ENCODE measurements at places on chromosomes 7 and 10. TPM values are rescaled to one million over a fixed set of nuclear protein-coding genes. Genes with fewer than 3 reads are reported as not detected.
A peak's percentile ranks its signal among the peaks of the same experiment; 100 is the strongest.

The ATAD1 gene
- total RNA-seq = 80.3 TPM

The PCLO gene
- total RNA-seq = 6.3 TPM

The FAM221A gene
- total RNA-seq = 5.5 TPM

The CTTNBP2 gene
- 4.4 TPM for total RNA-seq

The GIMAP2 gene
- 8.3 TPM for total RNA-seq

The PIP gene
- total RNA-seq = not detected

The IL6 gene
- total RNA-seq = 19.8 TPM

The TMEM139 gene
- 7.8 TPM for total RNA-seq

The TBXAS1 gene
- total RNA-seq = 15.3 TPM

The CRPPA gene
- total RNA-seq = 8.0 TPM

The ZNF485 gene
- total RNA-seq = 1.1 TPM

DNA sequence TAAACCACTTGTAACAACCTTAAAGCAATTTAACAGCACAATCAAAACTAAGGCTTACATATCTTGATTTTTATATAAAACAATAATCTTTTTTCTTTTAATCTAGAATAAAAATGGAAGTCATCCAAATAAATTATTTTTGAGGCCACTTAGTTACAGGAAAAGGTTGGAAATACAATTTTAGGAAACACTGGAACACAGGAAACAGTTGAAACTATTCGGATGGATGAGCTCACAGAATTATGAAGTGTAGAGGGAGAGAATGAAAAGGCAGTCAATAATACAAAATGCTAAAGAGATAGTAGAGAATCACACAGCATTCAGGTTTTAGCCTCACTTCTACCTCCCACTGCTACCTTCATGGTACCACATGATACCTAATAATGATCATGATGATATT lies 124.2 kb downstream of the SEMA3D start:
- no peaks in the 10 kb centered on the region for H3K27me3 ChIP-seq
- DNase-seq = no peak

- DNase-seq = no peak
- no peaks in the 10 kb centered on the region for H3K27me3 ChIP-seq
- no peak overlapping the region for H3K4me3 ChIP-seq
- peaks cover 80% of the 10 kb centered on the region for H3K36me3 ChIP-seq
- no peak overlapping the region for H3K27ac ChIP-seq
- H3K4me1 ChIP-seq = no peaks in the 10 kb centered on the region
Observed at GRCh38 chr10:3162533-3162932, 10.0 kb downstream of the PITRM1 start.

DNA sequence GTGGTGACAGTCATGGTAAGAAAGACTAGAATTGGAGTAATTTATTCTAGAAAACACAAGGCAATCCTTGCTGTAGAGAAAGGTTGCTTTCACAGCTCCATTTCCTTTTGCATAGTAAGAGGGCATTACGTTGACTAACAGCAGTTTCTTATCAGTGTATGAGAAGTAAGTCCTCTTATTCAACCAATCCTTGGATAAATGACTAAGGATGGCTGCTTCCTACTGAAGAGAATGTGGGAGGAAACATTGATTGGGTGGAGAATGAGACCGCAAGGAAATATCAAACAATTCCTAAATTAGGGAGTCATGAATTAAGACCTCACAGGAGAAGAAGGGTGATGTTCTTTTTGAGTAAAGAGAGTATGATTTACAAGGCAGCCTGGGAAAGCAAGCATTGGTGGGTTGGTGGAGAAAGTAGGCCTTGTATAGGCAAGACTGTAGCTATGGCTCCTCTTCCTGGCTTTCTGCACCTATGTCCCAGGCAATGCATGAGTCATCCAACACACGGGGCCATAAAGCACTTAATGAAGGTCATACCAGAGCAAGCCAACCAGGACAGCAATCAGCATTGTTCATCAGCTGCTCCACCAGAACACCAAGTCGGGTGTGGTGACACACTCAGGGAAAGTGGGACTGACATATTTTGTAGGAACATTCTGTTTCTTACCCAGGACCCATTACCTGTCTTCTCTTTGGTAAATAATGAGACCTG lies 5.6 kb downstream of the MGAM start:
- H3K36me3 ChIP-seq = no peaks in the 10 kb centered on the region
- H3K4me1 ChIP-seq = no peaks in the 10 kb centered on the region
- no peak overlapping the region for H3K27ac ChIP-seq
- no peak for DNase-seq
- no peaks in the 10 kb centered on the region for H3K27me3 ChIP-seq

GRCh38 chr7:155527664-155528063 lies 18.7 kb downstream of the CNPY1 start:
- peaks cover under 1% of the 10 kb centered on the region for H3K4me1 ChIP-seq
- no peak overlapping the region for H3K27ac ChIP-seq
- no peak overlapping the region for H3K4me3 ChIP-seq
- DNase-seq = no peak
- peaks cover 14% of the 10 kb centered on the region for H3K27me3 ChIP-seq

DNA sequence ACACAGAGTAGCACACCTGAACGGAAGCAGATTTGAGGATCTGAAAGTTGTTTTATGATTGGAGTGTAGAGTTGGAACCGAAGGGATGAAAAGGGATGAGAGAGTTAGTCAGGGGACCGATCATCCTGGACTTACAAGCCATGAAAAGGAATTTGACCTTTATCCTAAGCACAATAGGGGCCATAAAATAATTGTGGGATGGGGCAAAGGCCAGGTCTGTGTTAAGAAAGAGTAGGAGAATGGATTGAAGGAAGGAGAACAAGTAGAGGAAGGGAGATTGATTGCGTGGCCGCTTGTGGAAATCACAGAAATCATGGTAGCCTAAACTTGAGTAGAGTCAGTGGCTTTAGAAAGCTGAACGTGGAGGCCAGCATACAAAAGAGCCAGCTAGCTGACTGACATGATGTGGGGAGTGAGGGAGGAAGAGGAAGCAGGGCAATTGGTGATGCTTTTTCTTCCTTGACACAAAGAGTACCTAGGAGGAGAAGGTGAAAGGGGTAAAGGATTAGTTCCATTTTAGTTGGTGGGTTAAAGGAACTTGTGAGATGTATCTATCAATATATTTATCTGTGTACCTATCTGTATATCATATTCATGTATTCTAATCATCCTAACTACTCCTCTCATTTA lies 67.1 kb upstream of the RPA3 start:
- no peaks in the 10 kb centered on the region for H3K4me1 ChIP-seq
- no peak overlapping the region for H3K27ac ChIP-seq
- no peaks in the 10 kb centered on the region for H3K27me3 ChIP-seq
- no peaks in the 10 kb centered on the region for H3K36me3 ChIP-seq

DNA sequence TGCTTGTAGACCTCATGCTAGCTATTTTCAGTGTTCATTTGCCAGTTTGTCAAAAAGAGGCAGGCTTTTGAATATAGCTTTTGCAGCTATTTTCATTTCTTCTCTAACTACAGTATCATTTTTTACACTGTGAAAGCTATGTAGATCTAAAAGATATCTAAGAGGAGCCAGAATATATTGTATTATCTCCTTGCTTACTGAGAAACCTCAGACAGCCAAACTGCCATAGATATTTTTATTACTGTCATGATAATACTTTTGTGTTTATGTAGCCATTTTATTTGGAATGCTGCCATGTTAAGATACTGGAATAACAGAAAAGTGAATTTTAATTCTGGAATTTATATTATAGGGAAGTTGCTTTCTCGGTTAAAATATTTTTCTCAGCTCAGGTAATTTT lies 37.2 kb downstream of the ANKIB1 start:
- no peak overlapping the region for H3K27ac ChIP-seq
- DNase-seq = no peak
- no peaks in the 10 kb centered on the region for H3K36me3 ChIP-seq
- no peaks in the 10 kb centered on the region for H3K4me1 ChIP-seq
- H3K4me3 ChIP-seq = no peak overlapping the region
- H3K27me3 ChIP-seq = no peaks in the 10 kb centered on the region

DNA sequence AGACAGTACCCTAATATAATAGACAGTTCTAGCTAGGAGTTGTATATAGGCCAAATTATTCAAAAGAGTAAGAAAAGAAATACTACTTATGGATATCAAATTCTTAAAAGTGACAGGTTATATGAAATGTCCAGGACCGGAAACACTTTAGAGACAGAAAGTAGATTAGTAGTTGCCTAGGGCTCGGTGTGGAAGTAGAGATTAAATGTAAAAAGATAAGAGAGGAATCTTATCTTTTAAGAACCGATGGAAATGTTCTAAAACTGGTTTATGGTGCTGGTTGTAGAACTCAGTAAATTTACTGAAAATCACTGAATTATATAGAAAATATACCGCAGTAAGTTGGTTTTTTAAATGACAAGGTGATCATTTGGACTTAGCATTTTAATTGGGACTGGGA lies 147.5 kb upstream of the ASAH2 start:
- H3K27ac ChIP-seq = no peak overlapping the region
- peaks cover 42% of the 10 kb centered on the region for H3K4me1 ChIP-seq
- DNase-seq = no peak
- no peaks in the 10 kb centered on the region for H3K27me3 ChIP-seq

DNA sequence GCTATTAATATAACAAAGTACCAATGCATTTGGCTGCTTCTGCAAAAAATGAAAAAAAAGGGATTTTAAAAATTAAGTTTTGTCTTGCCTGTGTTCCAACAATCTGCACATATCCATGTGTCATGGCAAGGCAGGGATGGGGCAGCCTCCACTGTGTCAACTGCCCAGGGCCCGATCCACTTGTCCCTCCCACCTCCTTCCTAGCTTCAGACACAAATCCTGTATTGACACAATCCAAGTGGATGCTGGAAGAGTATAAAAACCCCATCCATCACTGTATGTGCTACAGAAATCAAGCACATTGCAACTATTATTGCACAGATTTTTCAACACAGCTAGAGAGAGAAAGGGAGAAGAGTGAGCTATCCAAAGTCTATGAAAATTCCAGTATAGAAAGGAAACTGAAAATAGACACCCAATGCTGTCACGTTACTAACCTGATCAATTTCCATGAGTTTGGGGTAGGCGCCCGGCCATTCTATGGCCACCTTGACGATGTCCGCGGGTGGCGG lies 106.4 kb downstream of the ELMO1 start:
- no peaks in the 10 kb centered on the region for H3K4me1 ChIP-seq

GRCh38 chr7:151726652-151727578 lies 150.0 kb downstream of the PRKAG2 start:
- no peak for DNase-seq
- H3K27ac ChIP-seq = peak overlapping the region; percentile 87
- H3K27me3 ChIP-seq = no peaks in the 10 kb centered on the region
- no peak overlapping the region for H3K4me3 ChIP-seq
- peaks cover 86% of the 10 kb centered on the region for H3K4me1 ChIP-seq
- H3K36me3 ChIP-seq = no peaks in the 10 kb centered on the region

DNA sequence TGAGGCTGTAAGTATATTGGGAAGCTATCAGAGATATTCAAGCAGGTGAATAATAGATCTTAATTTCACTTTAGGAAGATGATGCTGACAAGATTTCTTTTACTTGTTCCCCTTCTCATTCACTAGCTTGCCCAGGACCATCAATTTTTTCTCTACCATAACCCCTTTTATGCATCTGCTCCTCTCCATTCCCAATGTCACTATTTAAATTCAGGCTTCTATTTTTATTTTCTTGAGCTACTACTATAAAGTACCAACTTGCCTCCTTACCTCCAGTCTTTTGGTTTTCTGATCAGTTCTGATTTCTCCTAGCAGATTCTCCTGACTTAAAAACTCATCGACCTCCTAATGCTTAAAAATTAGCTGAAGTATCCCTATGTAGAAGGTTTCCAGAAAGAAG lies 97.7 kb upstream of the SMIM30 start:
- H3K27ac ChIP-seq = no peak overlapping the region
- no peaks in the 10 kb centered on the region for H3K36me3 ChIP-seq
- DNase-seq = no peak
- no peaks in the 10 kb centered on the region for H3K27me3 ChIP-seq
- H3K4me1 ChIP-seq = no peaks in the 10 kb centered on the region

DNA sequence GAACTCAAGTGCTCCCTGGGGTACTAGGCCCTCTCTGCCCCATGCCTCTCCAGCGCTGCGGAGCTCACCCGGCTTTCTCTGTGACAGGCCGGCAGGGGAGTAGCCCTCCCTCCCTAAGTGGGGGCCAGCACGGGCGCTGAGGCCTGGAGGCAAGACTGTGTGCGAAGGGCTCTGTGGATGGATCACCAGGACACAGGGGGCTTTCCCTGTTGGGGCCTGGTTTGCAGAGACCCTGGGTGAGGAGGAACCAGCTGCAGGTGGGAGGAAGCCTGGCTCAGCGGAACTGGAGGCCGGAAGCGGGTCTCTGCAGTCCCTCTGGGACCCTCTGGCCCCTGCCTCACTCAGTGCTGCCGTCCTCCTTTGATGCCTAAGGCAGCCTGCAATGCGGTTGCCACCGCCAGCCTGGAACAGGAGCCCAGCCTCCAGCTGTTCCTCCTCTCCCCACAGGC lies 106.0 kb downstream of the CYTH3 start:
- H3K36me3 ChIP-seq = peaks cover 28% of the 10 kb centered on the region
- H3K27ac ChIP-seq = peak overlapping the region; percentile 82
- DNase-seq = no peak
- H3K4me3 ChIP-seq = no peak overlapping the region

GRCh38 chr7:81236560-81236959 lies 317.7 kb upstream of the SEMA3C start:
- no peak for DNase-seq
- no peak overlapping the region for H3K4me3 ChIP-seq

- H3K4me3 ChIP-seq = peak overlapping the region; percentile 53
- no peaks in the 10 kb centered on the region for H3K4me1 ChIP-seq
- H3K36me3 ChIP-seq = peaks cover 10% of the 10 kb centered on the region
- no peaks in the 10 kb centered on the region for H3K27me3 ChIP-seq
- peak overlapping the region; percentile 66 for H3K27ac ChIP-seq
Observed at GRCh38 chr7:1087465-1087814, 473 bp upstream of the GPER1 start.

DNA sequence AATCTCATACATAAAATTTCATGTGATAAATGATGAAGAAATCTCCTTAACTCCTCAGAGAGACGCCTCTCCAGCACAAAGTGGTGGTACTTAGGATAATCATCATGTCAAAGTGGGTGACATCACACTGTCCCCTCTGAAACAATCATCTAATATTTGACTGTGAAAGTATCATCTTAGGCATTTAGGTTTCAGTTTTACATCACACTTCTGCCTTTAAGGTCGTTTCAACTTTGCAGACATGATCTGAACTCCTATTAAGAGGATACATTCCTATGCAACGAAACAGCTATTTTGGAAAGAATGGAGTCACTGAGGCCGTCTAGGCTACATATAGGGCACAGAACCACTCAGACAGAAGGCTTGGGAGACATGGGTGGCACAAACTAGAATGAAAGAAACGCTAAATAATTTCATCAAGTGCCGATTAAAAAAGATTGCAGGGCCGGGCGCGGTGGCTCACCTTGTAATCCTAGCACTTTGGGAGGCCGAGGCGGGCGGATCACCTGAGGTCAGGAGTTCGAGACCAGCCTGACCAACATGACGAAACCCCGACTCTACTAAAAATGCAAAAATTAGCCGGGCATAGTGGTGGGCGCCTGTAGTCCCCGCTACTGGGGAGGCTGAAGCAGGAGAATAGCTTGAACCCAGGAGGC lies 2.0 kb downstream of the VOPP1 start:
- no peaks in the 10 kb centered on the region for H3K27me3 ChIP-seq
- no peak for DNase-seq
- peaks cover 5% of the 10 kb centered on the region for H3K4me1 ChIP-seq
- H3K36me3 ChIP-seq = no peaks in the 10 kb centered on the region

- no peak overlapping the region for H3K4me3 ChIP-seq
- no peaks in the 10 kb centered on the region for H3K4me1 ChIP-seq
- H3K27ac ChIP-seq = peak overlapping the region; percentile 87
- H3K27me3 ChIP-seq = no peaks in the 10 kb centered on the region
- DNase-seq = no peak
Observed at GRCh38 chr10:95277201-95277570, 13.6 kb downstream of the PDLIM1 start.

GRCh38 chr7:36512616-36513015 lies 123.0 kb downstream of the ANLN start:
- no peak overlapping the region for H3K4me3 ChIP-seq
- H3K4me1 ChIP-seq = no peaks in the 10 kb centered on the region
- H3K27ac ChIP-seq = no peak overlapping the region

All from right atrium auricular region (tissue), 2 donors.